ENCODE measurements at places on chromosomes 5 and 9.

- DNase-seq, result no peak
Observed at GRCh38 chr5:80960531-80961375, 590 bp downstream of the RASGRF2 start.

- no peak for DNase-seq
Observed at GRCh38 chr5:151671950-151672349, 14.8 kb downstream of the SPARC start.

DNA sequence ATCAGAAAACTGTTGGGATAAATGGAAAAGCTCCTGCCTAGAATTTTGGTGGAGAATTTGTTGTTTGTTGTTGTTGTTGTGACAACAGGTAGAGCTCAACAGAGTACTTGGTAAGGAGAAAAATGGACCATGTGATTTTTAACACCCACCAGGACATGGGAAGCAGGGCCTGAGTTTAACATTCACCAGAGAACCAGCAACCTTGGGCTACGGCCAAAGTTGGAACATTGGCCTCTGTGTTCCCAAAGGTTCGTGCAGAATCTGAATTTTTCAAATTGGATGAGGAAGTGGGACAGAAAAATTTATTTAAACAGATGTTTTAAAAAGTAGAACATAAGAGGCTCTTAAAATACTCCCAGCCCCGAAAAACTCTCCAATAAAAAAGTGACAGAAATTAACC lies 127.0 kb downstream of the GNA14 start:
- DNase-seq, result no peak

DNA sequence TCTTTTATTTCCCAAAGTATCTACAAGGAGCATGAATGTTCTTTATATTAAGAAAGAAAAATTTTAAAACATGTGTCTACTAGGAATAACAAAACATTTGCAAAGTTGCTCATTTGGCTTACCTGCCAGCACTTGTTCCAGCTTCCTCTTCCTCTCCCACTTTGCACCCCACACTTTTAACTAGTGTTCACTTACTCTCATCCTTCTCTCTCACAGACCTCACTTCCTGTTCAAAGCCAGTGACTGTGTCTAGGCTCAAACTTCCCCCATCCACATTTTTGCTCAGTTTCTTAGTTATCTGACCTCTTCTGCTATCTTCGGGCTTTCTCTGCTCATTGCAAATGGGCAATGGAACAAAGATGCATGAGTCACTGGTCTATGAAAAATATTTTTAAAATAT lies 512.2 kb upstream of the ZNF462 start:
- DNase-seq, result no peak

GRCh38 chr5:179875741-179876609 lies 17.4 kb upstream of the MRNIP start:
- no peak for DNase-seq

- DNase-seq, result no peak
Observed at GRCh38 chr9:7507566-7508270, 291.9 kb downstream of the DMAC1 start.

- DNase-seq, result no peak
Observed at GRCh38 chr5:89686081-89686765, 723.3 kb downstream of the CETN3 start.

- DNase-seq, result no peak
Observed at GRCh38 chr5:73081093-73081492, 39.3 kb upstream of the TMEM171 start.

DNA sequence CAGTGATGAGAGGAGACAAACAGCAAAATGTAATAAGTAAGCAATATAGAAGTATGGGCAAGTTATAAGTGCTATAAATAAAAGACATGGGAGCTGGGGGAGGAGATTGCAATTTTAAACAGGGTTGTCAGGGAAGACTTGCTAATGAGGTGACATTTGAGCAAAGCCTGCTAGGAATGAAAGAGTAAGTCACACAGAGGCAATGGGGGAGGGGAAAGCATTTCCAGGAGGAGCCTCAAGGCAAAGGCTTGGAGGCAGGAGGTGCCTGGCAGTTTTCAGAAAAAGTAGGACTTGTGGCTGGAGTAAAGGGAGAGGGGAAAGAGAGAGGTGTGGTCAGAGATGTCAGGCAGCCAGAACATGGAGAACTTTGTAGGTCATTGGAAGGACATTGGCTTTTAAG lies 124.4 kb upstream of the NMUR2 start:
- no peak for DNase-seq

GRCh38 chr9:22657713-22658112 lies 211.1 kb downstream of the DMRTA1 start:
- no peak for DNase-seq

- DNase-seq, result no peak
Observed at GRCh38 chr9:114722937-114723620, 41.1 kb upstream of the TEX48 start.

DNA sequence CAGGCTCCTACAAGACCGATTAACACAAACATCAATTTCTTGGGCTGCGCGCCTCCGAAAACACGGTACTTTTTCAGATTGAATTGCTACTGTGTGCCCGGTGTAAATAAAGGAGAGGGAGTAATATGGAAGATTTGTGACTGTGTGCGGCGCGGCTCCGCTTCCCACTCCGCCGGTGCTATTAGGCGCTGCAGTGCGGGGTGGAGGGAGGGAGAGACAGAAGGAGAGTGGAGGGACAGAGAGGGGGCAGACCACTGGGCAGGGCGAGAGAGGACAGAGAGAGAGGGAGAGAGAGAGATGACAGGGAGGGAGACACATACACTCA lies 24.7 kb upstream of the RNU6ATAC start:
- no peak for DNase-seq

GRCh38 chr5:94064025-94064424 lies 322.6 kb upstream of the POU5F2 start:
- no peak for DNase-seq

DNA sequence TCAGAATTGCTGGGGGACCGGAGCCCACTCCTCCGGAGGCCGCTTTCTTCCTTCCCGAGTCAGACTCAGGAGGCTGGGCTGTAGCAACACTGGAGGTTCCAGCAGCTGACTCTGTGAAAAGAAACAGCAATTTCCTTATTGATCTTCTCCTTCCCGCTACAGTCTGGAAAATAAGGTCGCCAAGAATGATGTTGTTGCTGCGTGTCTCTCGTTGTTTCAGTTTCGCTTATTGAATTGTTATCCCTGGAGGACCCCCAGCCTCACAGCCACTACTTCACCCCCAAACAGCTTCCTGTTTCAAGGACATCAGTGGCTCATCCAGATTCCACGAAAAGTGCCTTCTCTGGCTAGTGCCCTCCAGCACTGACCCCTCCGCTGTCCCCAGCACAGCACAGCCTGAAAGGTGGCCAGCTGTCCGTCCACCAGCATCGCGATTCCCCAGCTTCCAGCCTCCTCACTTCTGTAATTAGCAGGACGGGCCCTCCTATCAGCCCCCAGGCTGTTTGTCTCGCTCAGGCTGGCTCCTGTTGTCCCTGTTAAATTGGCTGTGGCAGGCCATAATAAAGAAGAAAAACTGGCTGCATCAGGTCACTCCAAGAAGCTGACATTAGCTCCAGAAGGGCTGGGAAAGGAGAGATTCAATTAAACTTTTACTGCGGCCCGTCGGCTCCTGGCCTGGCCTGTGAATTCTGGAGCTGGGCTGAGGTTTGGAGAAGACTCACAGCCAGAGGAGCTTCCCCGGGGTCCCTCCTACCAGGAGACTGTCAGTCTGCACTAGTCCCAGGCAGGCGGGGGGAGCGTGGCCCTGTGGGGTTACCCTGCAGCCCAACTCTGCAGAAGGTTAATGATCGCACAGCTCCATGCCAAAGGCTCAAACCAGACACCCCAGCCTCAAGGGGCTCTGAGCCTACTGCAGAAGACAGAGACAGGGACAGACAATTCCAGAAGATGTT lies 40.5 kb downstream of the OLFM1 start:
- DNase-seq, result no peak

GRCh38 chr9:28166179-28166578 lies 592.9 kb upstream of the C9orf72 start:
- no peak for DNase-seq

DNA sequence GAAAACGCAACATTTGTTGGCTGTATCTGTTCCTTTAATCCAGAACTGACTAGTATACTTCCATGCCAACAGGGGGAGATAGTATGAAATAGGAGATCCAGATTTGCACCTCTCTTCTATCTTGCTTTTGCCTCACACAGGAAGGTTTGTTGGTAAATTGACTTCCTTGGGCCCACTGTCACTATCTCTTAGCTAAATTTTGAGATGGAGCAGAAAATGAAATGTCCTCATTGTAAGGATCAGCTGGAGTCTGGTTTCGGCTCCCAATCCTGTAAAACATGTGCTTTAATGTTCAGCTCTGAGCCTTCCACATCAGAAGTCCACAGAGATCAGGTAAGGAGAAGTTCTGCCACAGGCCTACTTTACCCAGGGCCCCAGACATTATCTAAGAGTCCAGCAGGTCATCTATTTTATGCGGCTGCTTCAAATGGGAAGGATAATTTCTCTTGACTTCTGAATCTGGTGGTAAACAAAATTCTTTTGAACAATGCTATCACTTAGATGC lies 176.8 kb downstream of the FER start:
- no peak for DNase-seq

DNA sequence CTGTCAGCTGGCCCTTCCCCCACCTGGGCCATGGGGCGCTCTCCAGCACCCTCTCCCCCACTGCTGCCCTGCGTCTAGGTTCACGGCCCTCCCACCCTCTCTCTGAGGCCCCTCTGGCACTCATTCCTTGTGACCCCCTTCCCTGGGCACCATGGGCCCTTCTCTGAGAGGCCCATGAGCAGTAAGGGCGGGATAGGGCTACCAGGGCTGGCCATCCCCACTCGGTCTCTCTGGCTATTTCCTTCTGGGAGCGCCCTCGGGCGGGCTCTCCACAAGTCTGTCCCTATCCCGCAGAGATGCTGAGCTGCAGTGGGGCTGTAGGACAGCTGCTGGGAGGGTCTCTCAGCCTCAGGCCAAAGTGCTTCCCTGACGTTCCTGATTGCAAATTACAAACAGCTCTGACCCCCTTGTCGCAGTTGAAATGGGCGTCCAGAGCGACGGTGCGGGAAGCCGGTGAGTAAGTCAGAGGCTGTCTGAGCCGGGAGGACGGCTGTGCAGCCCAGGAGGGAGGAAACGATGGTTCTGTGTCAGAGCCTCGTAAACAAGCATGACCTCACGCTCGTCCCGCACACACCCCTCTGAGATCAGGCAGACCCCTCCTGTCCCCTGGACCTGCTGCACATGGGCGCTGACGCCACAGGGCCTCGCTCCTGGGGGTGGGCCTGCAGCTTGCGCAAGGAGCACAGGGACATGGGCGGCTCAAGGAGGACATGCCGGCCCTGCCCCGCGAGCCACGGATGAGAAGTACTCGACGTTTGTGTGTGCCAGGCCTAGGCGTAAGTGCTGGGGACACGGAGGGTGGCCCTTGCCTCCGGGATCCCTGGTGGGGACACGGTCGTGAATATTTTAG lies 36.3 kb upstream of the GFPT2 start:
- DNase-seq, result no peak

GRCh38 chr9:129400001-129400970 lies 220.6 kb downstream of the C9orf50 start:
- no peak for DNase-seq

GRCh38 chr5:180523629-180524466 lies 29.7 kb downstream of the CNOT6 start:
- no peak for DNase-seq

DNA sequence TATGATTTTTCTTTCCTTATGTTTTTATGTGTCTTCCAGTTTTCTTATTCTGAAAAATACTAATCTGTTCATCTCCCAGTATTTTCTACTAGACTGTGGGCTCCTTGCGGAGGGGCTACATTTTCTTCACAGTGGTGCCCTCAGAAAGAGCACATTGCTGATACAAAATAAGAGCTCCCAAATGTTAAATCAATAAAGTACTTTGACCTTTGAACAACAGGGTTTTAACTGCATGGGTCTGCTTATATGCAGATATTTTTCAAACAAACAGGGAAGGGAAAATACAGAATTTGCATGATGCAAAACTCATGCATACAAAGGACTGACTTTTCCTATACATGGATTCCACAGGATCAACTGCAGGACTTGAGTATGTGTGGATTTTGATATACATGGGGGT lies 79.9 kb upstream of the ACO1 start:
- DNase-seq, result no peak

GRCh38 chr5:59766427-59767210 lies 126.9 kb downstream of the PDE4D start:
- DNase-seq, result no peak

DNA sequence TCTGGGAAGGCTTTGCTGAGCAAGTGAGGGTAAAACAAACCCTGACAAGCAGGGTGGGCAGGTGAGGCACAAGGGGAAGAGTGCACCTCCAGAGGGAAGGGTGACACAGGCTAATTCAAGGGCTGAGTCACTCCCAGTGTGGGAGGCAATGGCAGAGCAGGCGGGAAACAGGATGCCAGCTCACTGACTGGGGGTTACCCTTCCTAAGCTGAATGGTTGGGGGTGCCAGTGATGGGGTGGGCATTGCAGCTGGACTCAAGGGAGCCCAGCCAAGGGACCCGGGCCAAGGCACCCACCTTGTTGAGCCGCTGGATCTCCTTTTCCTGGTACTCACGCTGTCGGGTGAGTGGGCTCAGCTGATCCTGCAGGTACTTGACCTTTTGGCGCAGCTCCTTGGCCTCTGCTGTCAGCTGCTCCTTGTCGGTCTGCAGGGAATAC lies 18.4 kb downstream of the GPX3 start:
- no peak for DNase-seq

DNA sequence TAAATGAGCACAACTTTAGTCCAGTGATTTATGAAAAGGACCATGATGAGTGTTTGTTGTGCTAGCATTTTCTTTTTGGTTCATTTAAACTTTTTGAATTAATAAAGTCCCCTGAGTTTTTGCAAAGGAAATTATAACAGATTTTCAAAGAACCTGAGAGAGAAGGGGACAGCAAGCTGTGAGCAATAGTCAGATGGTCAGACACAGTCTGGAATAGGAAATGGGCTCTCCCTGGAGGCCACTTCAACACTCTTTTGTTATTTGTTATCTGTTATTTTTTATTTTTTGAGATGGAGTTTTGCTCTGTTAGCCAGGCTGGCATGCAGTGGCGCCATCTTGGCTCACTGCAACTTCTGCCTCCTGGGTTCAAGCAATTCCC lies 171.1 kb downstream of the ARHGEF28 start:
- no peak for DNase-seq

DNA sequence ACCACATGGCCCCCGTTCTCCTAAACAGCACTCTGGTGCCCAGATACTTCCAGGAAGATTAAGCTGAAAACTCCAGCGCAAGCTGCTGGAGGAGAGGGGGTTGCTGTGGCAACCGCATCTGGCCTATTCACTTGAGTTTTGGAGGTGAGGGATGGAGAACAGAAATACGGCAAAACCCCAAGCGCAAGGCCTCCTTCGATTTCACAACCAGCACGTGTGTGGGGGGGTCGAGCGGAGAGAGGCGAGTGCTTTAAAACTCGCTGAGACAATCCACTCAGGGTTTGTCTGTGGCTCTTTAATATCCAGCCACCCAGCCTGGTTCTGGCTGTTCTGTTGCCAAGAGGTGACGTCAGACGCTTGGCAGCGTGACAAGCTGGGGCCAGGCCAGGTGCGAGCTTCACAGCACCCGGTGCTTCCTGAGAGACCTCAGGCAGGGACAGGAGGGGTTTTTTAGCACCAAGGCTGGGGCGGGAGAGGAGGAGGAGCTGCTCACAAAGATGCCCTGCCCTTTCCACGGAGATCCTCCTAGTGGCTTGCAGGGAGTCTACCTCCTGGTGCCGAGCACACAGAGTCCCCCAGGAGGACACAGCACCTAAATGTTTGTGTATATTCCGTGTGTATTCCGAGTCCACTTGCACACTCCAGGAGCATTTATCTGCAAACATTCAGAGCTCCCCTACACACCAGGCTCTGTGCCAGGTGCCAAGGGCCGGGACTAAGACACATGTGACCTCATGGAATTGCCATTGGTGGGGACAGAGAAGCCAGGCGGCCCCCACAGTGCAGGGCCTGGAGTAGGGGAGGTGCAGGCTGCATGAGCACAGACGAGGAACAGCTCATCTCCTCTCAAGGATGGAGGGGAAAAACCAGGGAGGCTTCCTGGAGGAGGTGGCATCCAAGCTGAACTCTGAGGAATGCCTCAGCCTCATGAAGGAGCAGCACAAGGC lies 194.6 kb downstream of the OLFM1 start:
- DNase-seq, result no peak
